Right ventricle myocardium superior (tissue), 1 donor: ENCODE measurements at places on chromosomes 2 and 18. TPM values are rescaled to one million over a fixed set of nuclear protein-coding genes. Genes with fewer than 3 reads are reported as not detected.

DNA sequence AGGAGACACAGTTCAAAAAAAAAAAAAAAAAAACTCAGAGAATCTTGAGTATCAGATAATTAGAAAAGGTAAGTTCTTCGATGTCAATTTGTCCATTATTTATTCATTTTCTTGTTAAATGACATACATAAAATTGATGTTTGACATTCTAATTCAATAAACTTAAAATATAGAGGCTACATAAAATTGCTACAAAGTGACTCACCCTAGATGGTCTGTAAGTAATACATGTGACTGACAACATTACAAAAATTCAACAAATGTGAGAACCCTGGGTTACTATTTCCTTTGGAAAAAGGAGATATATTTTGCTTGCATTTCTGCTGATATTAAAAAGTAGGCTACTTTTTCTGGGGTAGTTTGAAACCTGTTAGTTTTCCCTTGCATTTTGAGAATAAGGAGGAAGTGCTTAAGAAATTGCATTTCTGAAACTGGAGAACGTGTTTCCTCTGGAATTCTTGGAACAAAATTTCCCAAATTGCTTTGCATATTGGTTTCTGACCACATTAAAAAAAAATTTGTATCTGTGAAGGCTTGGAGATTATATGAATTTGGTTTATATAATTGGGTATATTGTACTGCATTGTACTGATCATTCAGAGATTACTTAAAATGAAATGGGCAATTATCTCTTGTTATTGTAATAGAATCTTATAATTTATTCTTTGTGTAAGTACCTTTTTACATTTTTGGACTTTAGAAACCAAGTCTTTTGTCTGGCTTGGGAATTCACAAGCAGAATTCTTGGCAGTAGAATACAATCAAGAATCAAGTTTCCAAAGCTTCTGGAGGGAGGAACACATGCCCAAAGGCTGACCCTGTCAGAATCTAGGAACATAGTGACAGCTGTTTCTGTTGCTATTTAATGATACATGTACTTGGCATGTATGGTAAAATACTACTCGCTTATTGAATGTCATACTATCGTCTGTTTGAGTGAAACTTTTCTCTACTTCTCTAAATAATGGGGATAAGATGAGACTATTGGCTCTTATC lies 106.1 kb downstream of the DSEL start:
- DNase-seq, result no peak

GRCh38 chr2:27306136-27306535 lies 2.1 kb downstream of the UCN start:
- DNase-seq, result no peak

GRCh38 chr18:40531051-40531450 lies 1424.0 kb upstream of the PIK3C3 start:
- DNase-seq, result no peak

DNA sequence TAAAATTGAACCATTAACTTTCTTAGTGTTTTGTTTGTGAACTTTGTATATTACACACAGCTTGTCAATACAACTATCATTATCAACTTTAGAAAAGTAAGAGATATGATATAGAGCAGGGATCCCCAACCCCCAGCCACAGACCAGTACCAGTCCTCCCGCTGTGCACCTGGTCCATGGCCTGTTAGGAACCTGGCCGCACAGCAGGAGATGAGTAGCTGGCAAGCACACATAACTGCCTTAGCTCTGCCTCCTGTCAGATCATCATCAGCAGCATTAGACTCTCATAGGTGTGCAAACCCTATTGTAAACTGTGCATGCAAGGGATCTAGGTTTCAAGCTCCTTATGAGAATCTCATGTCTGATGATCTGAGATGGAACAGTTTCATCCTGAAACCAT lies 491.0 kb upstream of the NXPH2 start:
- no peak for DNase-seq

DNA sequence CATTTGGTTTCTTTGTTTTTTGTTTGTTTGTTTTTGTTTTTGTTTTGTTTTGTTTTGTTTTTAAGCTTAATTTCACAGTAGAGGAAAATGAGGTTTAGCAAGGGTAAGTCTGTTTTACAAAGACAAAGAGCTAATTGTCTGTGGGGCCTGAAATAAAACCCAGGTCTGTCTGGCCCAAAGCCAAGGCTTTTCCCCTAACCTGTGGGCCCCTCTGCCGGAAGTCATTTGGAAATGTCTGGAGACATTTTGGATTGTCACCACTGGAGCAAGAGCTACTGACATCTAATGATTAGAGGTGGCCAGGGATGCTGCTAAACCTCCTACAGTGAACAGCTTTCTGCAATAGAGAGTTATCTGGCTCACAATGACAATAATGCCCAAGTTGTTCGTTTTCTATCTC lies 167.2 kb downstream of the MAP2 start:
- DNase-seq, result no peak

DNA sequence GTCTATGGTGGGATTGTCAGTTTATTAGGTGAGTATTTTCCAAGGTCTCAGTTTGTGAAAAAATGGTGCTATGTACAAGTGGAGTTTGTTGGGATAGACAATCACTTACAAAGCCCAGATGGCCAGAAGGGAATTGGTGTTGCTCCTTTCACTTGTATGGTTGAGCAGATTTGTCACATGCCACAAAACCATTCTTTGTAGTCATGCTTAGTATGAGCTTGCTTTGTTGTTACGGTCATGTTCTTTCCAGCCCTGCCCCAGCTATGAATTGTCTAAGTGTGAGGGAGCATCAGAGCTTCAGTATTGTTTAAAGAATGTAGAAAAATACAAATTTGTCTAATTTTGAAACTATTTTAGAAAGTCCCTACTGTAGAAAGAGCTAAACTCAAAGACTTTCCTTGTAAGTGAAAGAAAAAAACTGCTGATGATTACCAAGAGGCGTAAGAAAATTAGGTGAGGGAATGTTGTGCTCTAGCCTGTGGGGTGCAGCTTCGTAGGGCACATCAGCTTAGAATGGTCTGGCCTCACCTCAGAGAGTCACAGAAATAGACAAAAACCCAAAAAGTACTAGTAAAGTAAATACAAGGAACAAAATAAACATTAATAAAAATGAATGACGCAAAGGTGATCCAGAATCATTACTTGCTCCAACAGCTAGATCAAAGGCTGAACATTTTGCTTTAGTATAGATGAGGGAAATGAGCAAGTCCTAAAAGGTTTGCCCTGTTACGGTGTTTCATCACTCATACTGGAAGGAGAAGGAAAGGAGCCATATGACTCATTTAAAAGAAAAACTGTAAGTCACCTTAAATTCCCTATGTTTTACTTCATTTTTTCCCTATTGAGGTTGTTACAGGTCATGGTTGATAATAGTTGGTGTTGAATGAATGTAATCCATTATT lies 9.2 kb downstream of the TGIF1 start:
- no peak for DNase-seq

SEPTIN10 gene
- total RNA-seq, result 49.3 TPM

NT5DC4 gene
- total RNA-seq, result not detected

DNA sequence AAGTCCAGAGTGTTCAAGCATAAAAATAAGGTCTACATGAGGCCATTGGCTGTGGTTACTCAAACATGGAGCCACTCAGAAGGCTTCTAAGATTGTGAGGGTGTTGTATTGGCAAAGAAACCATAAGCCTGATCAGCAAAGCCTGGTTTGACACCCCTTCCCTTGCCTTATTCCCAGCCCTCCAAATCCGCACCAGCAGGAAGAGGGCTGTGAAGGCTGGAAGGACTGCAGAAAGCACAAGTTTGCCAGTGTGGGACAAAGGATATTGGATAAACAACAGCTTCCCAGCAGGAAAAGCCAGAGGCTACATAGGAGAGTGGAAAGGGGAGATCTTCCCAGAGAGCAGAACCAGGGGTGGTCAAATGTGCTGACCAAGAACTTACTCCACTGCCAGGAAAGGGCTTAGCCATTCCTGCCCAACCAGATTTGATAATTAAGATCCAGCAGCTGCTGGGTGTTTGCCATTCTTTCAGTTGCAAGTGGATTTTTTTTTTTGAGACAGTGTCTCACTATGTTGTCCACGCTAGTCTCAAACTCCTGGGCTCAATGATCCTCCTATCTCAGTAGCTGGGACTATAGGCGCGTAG lies 1.5 kb upstream of the PRKAG3 start:
- no peak for DNase-seq

- no peak for DNase-seq
These were observed 9.2 kb downstream of the ADRA2B start for GRCh38 chr2:96106991-96107707.

DNA sequence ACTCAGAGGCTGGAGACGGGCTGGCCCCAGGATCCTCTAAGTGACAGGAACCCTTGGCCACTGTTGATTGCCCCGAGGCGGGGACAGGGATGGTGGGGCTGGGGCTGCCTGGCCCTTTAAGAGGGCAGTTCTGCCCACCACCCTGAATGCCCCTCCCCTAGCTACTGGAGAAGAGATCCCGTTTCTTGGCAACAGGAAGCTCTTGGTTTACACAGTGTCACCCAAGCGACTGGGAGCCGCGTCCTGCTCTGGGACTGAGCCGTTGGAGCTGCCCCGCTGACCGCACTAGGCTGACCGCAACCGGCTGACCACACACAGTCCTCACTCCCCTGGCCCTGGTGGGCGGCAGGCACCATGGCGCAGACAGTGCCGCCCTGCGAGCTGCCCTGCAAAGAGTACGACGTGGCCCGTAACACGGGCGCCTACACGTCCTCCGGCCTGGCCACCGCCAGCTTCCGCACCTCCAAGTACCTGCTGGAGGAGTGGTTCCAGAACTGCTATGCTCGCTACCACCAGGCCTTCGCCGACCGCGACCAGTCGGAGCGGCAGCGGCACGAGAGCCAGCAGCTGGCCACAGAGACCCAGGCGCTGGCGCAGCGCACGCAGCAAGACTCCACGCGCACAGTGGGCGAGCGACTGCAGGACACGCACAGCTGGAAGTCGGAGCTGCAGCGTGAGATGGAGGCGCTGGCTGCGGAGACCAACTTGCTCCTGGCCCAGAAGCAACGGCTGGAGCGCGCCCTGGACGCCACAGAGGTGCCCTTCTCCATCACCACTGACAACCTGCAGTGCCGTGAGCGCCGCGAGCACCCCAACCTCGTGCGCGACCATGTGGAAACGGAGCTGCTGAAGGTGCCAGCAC lies at the start of gene TEKT4:
Gene TEKT4, plus strand, starts transcription at position 205 of the 862 bp plus-strand sequence. Its CDS starts 150 bp downstream, at position 355.
- no peak for DNase-seq

- no peak for DNase-seq
These were observed 517.9 kb upstream of the SPHKAP start for GRCh38 chr2:228699400-228699799.

IL1B gene
- total RNA-seq, result 0.30 TPM

DNA sequence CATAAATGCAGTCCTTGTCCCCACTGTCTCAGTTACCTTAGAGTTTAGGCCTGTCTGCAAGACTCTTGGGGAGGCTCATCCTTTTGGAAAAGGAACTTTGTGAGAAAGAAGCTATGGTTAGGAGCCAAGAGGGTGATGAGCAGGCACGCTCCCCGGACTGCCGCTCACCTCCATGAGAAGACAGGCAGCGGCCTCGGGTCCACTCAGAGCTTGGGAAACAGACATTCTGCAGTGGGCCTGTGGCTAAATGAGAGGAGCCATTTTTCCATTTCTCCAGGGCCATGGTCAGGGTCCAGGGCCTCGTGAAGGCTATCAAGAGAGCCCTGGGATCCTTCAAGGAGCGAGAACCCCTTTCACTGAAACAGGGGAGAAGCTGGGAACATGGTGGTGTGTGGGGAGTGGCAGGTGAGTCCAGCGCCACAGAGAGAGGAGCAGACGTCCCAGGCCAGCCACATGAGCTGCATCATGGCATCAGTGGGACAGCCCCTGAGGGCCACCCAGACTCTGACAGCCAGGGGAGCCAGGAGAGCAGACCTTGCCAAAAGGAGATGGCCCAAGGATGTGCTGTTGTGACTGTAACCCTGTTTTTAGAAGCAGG lies 4.0 kb upstream of the TEX51 start:
- DNase-seq, result no peak

DNA sequence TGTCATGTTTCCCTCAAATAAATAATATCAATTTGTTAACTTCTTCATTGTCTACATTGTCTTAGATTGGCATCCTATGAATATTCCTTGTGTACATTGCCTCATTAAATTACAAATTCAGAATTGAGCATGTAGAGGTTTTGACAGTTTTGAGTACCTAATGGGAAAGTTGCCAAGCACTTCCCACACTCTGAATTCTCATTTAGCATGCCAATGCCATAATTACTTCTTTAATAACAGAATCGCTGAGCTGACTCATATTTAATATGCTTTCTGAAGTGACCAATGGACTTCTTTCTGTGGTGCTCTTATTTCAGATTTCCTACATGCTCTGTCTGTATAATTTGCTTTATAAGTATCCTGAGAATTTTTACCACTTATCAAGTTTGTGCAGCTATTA lies 114.4 kb upstream of the NOL4 start:
- no peak for DNase-seq

CD8A gene
- total RNA-seq, result 0.51 TPM

DNA sequence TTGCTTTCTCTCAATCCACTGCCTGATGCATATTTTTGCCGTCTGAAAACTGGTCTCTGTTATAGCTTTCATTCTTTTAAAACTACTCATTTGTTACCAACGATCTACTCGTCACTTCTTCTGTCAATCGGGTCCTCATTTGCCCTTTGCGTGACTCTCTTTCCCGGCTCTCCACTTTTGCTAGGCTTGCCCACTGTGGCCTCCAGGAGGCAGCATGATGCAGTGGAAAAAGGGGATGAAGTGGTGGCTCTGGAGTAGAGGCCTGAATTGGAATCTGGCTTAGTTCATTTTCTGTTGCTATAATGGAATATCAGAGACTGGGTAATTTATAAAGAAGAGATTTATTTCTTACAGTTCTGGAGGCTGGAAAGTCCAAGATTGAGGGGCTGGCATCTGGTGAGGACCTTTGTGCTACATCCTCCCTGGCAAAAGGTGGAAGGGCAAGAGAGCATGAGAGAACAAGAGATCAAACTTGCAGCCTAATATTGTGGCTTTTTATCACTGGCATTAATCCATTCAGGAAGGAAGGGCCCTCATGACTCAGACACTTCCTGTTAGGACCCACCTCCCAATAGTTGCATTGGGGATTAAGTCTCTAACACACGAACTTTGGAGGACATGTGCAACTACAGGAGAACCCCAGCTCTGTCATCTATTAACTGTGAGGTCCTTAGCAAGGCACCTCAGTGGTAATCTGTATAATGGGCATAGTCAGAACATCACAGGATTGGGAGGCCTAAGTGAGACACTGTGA lies 15.4 kb downstream of the GDF7 start:
- no peak for DNase-seq

GRCh38 chr2:37091873-37092272 lies 7.6 kb downstream of the GPATCH11 start:
- no peak for DNase-seq

DNA sequence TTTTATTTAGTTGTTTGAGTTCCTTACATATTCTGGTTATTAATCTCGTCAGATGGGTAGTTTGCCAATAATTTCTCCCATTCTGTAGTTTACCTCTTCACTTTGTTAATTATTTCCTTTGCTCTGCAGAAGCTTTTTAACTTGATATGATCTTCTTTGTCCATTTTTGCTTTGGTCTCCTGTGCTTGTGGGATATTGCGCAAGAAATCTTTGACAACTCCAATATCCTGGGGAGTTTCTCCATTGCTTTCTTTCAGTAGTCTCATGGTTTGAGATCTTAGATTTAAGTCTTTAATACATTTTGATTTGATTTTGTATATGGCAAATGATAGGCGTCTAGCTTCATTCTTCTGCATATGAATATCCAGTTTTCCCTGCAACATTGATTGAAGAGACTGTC lies 389.2 kb downstream of the LRP1B start:
- no peak for DNase-seq
